H1 (cell line): ENCODE measurements at places on chromosomes 16 and 17. TPM values are rescaled to one million over a fixed set of nuclear protein-coding genes. Genes with fewer than 3 reads are reported as not detected.

- no peak for DNase-seq
These were observed 116.4 kb upstream of the CRHR1 start for GRCh38 chr17:45667591-45668171.

GRCh38 chr17:15319452-15320010 lies 21.9 kb downstream of the TEKT3 start:
- DNase-seq = no peak

DNA sequence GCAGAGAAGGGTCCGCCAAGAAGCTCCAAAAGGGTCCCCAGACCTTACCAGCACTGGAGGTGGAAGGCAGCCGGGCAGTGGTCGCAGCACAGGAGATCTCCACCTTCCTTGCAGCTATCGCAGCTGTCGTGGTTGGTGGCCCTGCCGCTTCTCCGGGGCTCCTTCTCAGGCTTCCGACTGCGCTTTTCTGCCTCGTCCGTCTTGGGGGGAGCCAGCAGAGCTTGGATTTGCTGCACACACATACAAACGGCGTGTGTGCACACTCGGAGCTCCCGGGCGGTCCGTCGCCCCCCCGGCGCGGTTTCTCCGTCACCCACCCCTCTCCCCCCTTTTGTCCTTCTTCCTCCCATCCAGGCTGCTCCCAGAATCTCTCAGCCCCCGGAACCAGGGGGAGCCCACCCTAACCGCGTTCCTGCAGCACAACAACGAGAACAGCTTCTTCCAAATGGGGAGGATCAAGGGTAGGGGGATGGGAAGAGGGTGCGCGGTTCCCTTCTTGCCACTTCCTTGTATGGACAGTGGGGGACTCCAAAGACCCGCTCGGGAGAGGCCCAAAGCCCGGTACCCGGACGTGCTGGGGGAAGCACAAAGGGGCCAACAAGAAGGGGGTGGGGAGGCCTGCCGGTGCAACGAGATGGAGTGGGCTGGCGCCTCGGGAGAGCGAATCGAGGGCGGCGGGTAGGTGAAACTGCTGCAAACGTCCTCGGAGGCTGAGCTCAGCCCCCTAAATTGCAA lies 1.1 kb downstream of the PHF12 start:
- DNase-seq = peak; percentile 73

DNA sequence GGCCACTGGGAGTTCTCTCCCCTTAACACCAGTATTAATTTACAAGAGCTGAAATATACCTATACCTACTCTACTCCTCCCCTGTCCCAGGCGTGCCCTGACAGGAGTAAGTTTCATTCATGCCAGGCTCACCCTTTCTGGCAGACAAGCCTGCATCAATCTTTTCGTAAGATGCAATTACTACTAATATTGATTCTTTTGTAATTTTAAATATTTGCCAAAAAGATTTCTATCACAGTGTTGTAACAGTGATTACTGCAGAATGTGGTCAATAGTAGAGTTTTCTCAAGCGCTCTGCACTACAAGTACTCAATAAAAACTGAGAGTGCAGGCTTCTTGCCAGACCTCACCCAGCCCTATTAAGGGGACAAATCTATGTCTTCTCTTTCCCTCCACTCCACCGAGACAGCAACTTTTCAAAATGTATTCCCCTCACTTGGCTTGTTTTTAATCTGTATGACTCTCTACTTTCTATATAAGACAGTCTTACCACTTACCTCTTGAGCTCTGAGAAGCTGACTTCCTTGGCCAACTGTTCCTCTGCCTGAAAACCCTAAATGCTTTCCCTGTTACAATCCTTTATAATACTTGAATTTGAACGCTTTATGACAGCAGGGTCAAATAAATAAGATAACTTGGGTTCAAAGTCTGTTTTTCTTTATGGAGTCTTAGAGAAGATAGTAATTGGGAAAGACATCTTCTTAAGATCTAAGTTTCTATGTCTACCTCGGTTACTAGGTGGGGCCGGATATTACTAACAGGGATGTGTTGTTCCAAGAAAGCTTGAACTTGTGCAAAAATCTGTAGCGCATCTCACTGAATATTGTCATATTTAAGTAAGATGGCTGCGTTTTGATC lies at the start of gene TMIGD1:
TMIGD1 (minus strand) TSS at position 555 of the 858 bp plus-strand sequence. CDS start 1,924 bp downstream, outside the sequence.
- no peak for DNase-seq

- no peak for DNase-seq
These were observed 722 bp downstream of the CDC27 start for GRCh38 chr17:47188271-47188875.

- DNase-seq = no peak
These were observed 23.9 kb upstream of the NOL11 start for GRCh38 chr17:67693811-67694210.

- DNase-seq = no peak
These were observed 14.7 kb upstream of the XYLT2 start for GRCh38 chr17:50331085-50331791.

GRCh38 chr16:68473358-68474070 lies 25.2 kb upstream of the SMPD3 start:
- DNase-seq = no peak

DNA sequence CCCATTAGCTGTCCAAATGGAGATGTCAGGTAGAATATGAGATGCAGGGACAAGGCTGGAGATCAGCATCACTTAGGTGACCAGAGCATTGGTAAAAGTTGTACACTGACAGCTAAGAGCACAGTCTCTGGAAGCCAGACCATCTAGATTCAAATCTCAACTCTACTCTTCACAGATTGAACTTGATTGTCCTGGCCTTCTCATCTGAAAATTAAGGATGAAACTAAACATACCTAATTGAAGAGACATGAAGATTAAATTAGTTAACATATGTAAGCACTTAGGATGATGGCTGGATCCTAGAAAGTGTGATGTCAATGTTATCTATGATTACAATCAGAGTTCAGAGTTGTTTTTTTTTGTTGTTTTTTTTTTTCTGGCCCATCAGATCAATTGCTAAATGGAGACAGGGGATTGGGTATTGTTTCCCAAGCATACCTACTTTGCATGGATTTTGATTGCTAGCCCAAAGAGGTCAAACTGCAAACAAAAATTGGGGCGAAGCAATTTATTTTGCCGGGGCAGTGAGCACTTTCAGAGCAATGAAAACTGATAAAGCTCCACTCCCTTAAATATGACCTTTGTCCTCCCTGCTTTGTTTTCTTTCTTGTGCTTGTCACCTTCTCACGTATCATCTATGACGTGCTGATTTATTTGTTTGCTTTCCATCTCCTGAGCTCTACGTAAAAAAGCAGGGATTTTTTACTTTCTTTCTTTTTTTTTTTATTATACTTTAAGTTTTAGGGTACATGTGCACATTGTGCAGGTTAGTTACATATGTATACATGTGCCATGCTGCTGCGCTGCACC lies 217.6 kb upstream of the CPHXL start:
- no peak for DNase-seq

DNA sequence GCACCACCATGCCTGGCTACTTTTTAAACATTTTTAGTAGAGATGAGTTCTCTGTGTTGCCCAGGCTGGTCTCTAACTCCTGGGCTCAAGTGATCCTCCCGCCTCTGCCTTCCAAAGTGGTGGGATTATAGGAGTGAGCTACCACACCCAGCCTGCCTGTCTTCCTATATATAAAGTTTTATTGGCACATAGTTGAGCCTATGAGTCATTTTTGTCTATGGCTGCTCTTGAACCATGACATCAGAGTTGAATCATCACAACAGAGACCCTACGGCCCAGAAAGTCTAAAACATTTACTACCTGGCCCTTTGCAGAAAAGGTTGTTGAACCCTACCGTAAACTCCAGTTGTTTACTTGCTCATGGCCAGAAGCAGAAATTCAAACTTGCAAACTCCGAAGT lies 7.9 kb downstream of the SEPTIN12 start:
- DNase-seq = no peak

DNA sequence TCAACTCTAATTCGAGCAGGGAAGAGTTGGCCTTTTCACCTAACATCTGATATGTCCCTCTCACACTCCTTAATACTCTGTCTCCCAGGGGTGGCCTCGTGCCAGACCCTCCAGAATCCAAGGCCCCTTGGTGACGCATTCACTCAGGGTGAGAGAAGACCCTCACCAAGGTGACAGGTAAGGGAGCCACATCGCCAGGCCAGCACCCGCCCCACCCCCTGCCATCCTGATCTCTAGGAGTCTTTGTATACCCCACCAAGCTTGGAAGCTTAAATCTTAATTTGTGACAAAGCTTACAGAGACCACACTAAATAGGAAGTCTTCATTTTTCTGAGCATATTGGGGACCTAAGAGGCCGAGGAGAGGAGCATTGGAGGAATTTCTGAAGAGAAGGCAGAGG lies 286.1 kb downstream of the IRF8 start:
- DNase-seq = no peak

- no peak for DNase-seq
These were observed 23.2 kb downstream of the VPS53 start for GRCh38 chr17:691423-691822.

The SLC16A5 gene
- 16.6 and 17.1 TPM in 2 replicates for total RNA-seq

The MT1M gene
- not detected in 2 replicates for total RNA-seq
